ENCODE measurements at places on chromosomes 12 and 14.

- DNase-seq: no peak
These were observed 28.0 kb upstream of the GXYLT1 start for GRCh38 chr12:42172441-42173210.

- no peak for DNase-seq
These were observed 10.9 kb downstream of the LGALS3 start for GRCh38 chr14:55139696-55140509.

- DNase-seq: no peak
These were observed 98.3 kb upstream of the EVL start for GRCh38 chr14:99966912-99967311.

DNA sequence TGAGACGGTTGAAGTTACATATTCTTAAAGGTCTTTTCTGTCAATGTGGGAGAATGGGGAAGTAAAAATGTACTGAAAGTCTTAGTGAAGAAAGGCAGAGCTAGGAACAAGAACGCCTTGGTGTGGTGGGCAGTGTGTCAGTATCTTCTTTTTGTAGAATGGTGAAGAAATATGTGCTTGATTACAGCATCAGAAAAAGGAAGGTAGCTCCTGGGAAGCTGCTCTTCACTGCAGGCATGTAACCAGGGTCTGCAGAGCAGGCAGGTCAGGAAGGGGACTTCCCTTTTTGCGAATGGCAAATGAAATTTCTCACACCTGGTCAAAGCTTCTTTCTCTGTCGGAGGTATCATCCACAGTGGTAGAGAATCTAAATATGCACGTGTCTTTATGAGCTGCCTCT is 226.2 kb downstream of the ADAMTS20 start:
- DNase-seq: no peak

GRCh38 chr12:58502226-58502625 is 418.1 kb downstream of the LRIG3 start:
- no peak for DNase-seq

GRCh38 chr14:87998482-87998881 is 5.5 kb upstream of the GALC start:
- DNase-seq: no peak

GRCh38 chr14:45786266-45786665 is 533.3 kb upstream of the MIS18BP1 start:
- no peak for DNase-seq

DNA sequence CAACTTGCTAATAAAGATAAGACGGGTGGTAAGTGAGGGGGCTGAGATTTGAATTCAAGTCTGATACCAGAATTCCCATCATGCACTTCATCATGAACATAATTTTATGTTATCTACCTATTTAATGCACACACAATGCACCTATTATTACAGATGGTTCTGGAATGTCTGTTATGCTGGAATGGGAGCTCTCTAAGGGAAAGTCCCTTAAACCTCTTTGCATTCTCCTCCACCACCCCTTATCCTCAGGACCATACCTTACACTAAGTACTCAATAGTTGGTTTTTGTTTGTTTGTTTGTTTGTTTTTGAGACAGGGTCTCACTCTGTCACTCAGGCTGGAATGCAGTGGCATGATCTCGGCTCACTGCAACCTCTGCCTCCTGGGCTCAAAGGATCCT is 7.0 kb upstream of the MSI1 start:
- DNase-seq: no peak

GRCh38 chr12:56469007-56469930 is 891 bp downstream of the SPRYD4 start:
- no peak for DNase-seq

DNA sequence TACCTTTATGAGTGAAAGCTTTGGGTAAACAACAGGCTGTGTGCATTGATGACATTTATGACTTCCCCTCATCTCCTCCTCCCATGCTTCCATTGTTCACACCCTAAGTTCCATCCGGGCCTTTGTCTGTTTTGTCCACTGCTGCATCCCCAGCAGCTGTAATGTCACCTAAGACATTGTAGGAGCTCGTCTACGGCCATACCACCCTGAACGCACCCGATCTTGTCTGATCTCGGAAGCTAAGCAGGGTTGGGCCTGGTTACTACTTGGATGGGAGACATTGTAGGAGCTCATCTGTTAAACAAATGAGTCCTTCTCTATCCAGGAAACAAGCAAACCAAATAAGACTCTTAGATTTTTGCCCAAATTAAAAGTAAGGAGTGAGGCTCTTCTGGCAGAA is 40.4 kb upstream of the SYCP3 start:
- no peak for DNase-seq

DNA sequence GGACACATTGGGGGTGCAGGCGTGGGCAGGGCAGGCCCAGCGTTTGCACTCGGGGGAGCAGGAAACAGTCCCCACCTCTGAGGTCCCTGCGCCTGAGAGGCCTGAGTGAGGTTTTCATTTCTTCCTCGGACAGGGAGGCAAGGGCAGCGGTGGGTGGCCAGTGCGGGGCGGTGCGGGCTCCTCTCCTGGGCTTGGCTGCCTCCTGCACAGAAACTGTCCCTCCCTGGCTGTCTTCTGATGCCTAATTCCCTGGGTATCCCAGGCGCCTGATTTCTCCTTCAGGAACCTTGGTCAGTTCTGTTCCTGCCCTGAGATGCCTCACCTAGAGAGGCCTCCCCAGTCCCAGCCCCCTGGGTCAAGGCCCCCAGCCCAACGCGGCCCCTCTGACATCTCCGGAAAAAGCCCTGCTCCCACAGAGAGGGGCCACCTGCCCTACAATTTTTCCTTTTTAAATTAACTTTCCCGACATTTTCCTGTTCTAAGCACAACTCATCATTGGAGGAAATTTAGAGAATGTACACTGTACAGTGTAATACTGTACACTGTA is 260.3 kb downstream of the ADGRD1 start:
- no peak for DNase-seq

DNA sequence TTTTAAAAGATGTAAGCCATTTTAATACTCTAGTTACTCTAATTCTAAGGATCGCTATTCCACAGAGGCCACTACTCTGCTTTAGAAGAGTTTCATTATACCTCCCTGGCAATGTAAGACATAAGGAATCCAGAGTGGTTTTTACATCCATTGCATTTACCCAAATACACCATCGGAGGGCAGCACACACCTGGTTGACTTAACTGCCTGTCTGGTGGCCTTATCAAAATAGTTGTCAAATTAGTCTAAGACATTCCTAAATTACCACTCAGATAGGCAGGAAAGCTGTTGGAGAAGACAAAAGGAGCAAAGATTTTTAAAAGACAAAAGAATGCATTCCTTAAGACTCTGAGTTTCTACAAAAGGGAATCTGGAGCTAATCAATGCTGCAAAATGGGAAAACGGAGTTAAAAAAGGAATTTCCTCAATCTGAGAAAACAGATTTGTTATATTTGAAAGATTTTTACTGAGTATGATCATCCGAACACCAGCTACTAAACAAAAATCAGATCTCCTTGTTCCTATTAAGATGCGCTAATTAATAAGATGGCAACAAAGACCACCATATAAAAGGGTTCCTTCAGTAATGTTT is 33.8 kb upstream of the FGD4 start:
- peak; percentile 21 for DNase-seq

- no peak for DNase-seq
These were observed 7.8 kb upstream of the PGF start for GRCh38 chr14:74963178-74963704.

- DNase-seq: no peak
These were observed 96.2 kb upstream of the CPM start for GRCh38 chr12:69028941-69029729.

Measured in activated CD4-positive, alpha-beta T cell treated with anti-CD3 and anti-CD28 coated beads, Interleukin-2, amount 50 U/mL, for 1 hour (primary cell).